SW480 (cell line): ENCODE measurements at places on chromosomes 11 and 22.

DNA sequence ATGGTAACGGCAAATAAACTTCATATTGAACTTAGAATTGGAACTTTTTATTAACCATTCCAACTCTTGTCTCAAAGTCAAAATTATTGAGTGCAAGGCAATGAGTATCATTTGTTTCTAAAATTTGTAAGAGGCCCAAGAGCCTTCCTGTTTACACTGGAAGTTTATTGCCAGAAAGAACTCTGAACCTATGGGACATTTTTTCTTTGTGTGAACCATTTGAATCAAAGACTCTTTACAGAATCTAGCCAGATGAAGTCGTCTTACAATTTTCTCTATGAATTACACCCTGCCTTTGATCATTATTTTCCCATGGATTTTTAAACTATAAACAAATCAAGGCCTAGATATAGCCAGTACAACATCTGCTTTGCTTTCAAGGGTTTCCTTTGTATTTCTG is 2.3 kb upstream of the GUCY1A2 start:
- DNase-seq: no peak

GRCh38 chr22:39917776-39918495 is 17.1 kb downstream of the GRAP2 start:
- no peak for DNase-seq

DNA sequence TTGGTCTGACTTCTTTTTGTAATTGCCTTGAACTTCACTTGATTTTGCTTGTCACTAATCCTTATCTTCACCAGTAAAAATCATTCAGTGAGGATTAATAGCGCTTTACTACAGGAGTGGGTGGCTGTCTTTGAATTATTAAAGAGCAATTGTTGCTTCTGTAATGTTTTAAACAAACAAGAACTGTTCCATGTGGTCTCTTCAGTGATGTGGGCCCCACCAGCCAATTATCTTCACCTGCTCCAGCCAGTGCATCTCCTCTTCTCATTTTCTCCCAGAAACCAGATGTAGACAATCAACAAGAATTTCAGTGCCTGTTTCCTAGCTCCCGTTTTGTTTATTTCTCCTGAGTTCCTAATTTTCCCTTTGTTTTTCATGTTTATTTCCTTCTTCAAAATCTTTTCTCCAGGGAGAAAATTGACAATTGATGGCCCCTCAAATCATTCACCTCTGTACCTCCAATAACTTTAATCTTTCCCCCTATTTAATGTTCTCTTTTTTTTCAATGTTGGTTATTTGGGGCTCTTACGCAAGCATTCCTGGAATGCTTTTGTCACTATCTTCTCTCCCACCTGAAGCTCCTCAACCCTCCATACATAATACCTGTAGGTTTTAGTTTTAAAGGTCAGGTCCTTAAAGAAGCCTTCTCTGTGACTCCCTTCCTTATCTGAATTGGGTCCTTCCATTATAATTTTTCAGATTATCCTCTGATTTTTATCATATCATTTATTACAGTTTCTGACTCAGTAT is 115.1 kb downstream of the ARFGAP2 start:
- no peak for DNase-seq

GRCh38 chr11:70184396-70184795 is 18.7 kb upstream of the FADD start:
- DNase-seq: no peak

- no peak for DNase-seq
Observed at GRCh38 chr22:24209687-24210086, 28.4 kb downstream of the SUSD2 start.

DNA sequence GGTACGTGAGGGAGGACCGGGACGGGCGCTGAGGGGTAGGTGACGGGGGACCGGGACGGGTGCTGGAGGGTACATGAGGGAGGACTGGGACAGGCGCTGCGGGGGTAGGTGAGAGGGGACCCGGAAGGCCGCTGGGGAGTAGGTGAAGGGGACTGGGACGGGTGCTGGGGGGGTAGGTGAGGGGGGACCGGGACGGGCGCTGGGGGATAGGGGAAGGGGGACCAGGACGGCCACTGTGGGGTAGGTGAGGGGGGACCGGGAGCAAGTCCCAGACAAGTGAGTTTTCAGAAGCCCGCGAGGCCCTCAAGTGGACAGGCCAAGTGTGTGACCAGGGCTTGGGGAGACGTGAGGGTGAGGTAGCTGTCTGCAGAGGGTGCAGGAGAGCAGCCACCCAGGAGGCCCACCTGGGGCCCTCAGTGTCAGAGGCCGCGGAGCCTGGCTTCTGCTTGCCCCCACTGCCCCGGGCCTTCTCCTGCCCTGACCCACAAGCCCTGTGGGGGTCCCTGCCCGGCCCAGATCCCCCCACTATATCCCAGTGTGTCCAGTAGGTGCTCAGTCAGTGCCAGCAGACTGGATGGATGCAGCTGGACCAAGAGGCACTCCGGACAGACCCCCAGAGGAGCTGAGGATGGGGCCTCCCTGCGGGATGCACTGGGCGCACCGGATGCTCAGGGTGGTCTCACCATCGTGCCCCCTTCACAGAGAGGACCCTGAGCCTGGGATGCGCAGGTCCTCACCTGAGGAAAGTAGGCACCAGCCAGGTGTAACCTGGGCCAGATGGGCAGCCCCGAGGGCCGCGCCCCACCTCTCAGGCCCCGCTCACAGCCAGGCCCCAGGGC is 44.2 kb upstream of the TH start:
- peak; percentile 53 for DNase-seq

DNA sequence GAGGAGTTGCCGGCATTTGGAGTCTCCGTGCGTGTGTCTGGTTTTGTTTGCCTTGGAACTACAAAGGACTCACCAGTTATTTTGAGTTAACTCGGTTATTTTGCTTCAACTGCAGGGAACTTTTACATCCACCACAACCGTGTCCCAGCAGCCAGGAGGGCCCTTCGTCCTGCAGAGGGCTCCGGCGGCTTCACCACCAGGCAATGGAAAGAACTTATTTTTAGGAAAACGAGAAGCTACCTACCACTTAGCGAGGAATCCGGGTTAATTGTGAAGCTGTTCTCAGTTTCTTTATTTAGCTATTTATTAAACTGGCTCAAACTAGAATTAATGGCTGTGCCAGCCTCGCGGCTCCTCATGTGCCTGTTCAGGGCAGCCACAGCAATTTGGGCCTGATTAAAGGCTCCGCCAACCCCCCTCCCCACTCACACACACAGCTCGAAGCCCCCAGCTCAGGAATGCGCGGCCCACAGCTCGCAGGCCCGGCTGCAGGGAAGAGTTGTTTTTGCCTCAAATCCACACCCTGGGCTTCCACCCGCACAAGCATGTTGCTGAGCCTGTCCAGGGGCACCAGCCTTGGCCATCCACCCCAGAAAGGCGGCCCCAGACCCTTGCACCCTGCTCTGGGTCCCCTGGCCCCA is 55.9 kb upstream of the FGF3 start:
- DNase-seq: no peak

- DNase-seq: peak; percentile 72
Observed at GRCh38 chr11:1382831-1383607, 6.7 kb upstream of the BRSK2 start.

GRCh38 chr11:9462806-9463537 is 2.2 kb downstream of the ZNF143 start:
- peak; percentile 19 for DNase-seq

DNA sequence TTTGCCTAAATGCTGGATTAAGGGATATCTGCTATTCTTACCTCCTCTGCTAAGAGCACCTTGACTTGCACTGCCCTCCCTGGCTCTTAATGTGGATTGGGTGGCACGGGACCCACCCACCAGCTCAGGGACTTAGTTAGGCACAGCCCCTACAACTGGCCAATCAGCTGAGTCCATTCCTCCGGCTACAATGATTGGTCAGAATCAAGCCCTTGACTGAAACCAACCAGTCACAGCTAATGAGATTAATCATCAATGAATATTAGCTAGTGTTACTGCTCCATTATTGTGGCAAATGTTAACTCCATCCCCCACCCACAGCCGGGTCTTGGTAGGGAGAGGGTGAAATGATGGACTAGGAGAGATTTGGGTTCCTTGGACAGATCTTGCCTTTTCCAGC is 328.0 kb downstream of the MN1 start:
- no peak for DNase-seq

- peak; percentile 94 for DNase-seq
Observed at GRCh38 chr11:118705111-118705741, 25.8 kb upstream of the TREH start.

DNA sequence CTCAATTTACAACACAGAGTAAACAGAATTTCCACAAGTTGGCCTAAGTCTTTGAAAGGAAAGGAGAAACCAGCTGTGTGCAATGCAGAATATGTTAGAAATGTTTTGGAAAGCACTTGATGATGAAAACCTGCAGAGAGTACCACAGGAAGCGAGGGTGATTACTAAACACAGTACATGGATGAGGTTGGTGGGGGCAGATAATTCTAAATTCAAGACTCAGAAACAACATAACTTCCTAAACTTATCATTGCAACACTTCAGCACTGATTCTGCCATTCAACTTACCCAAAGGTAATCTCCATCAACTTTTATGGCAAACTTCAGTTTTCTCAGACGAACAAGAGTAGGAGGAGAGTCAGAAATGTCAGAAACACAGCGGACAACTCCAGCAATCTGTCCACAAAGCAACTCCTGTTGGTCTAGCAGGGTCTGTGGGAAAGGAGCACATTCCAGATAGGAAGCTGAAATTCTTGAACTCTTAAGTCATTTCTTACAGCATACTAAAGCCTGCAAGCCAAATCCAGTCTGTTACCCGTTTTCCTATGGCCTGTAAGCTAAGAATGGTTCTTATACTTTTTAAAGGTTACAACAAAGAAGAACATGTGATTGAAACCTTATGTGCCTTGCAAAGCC is 6.8 kb downstream of the HPS4 start:
- DNase-seq: peak; percentile 46

DNA sequence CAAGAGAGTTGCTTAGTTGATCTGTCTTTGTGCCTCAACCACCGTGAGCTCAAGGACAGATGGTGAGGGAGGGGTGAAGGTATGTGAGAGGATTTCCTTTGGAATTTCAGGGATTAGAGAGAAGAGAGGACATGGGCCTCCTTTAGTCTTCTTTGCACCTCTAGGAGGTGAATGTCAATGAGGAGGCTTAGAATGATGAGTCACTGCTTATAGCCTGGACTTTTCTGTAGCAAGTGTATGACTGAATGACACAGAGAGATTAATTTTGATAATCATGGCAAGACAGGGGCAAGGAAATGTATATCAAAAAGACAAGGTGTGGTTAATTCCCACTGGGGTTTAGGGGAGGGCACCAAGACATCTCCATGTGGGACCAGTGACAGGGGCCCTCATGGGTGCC is 947.3 kb upstream of the TENM4 start:
- no peak for DNase-seq

GRCh38 chr11:128328955-128329551 is 258.3 kb downstream of the ETS1 start:
- DNase-seq: no peak

GRCh38 chr11:13857828-13858227 is 104.7 kb upstream of the SPON1 start:
- DNase-seq: no peak

- DNase-seq: peak; percentile 94
Observed at GRCh38 chr11:61756452-61757212, 4.2 kb downstream of the MYRF start.

- DNase-seq: no peak
Observed at GRCh38 chr11:102640946-102641345, 15.8 kb upstream of the MMP20 start.

DNA sequence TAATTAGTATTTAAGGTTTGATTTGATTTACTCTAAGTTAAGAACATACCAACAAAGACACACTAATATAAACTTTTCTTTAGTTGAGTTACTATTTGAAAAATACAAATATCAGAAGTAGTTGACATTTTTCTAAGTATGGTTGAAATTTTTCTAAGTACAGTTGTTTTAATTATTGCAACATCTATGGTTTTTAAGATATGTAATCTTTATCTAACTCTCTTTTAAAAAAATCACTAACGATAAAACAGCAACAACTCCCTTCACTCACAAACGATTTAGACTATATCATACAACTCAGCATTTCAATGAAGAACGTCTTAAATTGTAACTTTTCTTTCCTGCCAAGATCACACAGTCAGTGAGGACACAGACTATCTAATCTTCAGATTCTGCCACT is 2.0 kb downstream of the C2CD3 start:
- no peak for DNase-seq

- DNase-seq: no peak
Observed at GRCh38 chr11:107770551-107770951, 58.7 kb upstream of the SLN start.

DNA sequence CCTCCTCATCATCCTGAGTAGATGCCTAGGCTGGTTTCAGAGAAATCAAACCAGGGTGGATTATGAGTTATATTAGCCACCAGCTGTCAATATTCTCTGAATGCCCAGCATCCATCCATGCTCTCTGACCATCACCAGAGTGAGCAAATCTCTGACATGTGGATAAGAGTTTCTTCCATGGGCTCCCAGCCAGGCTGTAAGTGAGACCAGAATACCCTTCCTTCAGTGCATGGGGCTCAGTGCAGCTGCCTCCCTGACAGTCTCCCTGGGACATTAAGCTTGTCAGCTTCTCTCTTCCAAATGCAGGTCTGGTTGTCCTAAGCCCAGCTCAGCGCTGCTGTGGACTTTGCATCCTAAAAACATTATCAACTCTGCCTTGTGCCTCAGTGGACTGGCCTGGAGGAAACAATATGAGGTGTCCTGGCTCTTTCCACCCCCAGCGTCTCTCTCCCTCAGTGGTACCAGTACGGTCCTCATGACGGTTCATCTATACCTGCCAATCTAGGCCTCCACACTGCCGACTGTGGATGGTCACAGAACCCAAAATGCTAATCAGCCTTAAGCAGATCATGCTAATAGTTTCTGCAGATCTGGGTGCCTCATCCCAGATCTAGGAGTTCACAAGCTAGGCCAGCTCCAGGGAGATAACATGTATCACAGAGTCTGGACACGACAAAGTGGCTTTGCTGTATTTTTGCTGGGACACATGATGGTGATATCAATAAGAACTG is 41.6 kb upstream of the PRAME start:
- no peak for DNase-seq

DNA sequence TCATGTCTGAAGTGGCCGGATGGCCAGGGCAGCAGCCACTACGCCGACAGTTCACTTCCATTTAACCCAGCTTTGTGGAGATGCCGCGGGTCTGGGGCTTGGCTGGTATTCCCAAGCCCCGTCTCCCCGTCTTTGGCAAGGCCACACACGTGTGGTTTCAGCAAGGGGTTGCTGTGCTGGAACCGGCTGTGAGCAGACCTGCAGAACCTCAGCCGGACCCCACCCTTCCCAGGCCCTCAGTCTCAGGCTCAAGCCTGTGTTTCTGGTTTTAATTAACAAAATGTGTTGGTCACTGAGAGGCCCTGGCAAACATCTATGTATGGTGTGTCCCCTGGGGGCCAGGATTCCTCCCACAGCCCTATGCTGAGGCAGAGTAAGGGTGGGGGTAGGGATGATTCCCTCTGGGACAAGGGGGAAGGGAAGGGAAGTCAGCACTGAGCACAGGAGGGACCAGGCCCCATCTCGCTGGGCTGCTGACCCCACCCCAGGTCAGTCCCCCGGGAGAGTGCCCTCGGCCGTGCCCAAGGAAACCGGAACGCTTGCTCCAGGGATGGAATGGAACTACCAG is 9.3 kb downstream of the OSBPL5 start:
- DNase-seq: no peak

GRCh38 chr11:68584991-68585524 is 99.3 kb upstream of the GAL start:
- no peak for DNase-seq
